HT-29 (cell line): ENCODE measurements at places on chromosomes 12 and 14.
A peak's percentile ranks its signal among the peaks of the same experiment; 100 is the strongest.

DNA sequence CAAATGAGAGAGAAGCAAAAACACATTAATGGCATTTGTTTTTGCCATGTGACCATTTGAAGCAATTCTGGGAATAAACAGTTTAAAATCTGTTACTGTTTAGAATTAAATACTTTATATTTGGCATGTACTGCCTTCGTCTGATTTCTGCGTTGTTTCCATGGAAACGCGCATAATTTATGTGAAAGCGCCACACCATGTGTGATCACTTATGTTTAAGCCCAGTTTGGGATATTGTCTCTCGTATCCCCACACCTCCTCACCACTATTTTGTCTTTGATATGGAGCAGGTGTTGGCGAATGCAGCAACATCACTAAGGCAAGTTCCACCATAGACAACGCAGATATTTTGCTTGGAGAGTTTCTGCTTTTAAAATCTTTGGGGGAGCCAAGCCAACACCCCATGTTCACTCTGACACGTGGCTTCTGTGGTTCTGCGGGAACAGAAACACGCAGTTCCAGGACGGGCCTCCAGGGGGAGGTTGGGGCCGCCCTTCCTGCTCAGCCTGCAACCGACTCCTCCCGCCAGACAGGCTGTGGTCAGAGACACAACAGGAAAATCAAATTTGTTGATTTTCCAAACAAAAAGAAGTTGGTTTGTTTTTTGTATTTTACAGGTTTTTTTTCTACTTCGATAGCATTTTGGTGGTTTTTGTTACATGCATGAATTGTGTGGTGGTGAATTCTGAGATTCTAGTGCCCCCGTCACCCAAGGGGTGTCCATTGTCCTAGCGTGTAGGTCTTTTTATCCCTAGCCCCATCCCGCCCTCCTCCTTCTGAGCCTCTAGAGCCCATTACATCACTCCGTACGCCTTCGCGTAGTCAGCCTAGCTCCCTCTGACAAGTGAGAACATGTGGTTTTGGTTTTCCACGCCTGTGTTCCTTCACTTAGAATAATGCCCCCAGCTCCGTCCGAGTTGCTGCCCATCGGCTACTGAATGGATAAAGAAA lies 101.9 kb upstream of the SFSWAP start:
- peak; percentile 70 for DNase-seq

- DNase-seq: no peak
These were observed 330.2 kb downstream of the DPF3 start for GRCh38 chr14:72563676-72564075.

DNA sequence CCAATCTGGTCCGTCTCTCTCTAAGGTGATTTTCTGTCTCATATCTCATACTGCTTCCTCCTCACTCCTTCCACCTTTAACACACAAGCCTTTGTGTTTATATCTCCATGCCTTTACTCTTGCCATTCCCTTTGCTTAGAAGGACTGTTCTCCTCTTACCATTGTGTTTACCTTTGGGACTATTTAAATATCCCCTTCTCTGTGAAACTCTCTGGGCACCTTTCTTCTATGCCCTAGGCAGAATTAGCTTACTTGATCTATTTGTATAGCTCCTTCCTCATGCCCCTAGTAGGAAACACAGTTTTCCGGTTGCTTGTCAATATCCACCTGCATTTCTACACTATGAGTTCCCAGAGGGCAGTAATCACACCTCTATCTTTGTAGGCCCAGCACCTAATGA lies 3.9 kb upstream of the AMHR2 start:
- DNase-seq: peak; percentile 10

- DNase-seq: no peak
These were observed 174.7 kb downstream of the SSPN start for GRCh38 chr12:26370098-26370497.

DNA sequence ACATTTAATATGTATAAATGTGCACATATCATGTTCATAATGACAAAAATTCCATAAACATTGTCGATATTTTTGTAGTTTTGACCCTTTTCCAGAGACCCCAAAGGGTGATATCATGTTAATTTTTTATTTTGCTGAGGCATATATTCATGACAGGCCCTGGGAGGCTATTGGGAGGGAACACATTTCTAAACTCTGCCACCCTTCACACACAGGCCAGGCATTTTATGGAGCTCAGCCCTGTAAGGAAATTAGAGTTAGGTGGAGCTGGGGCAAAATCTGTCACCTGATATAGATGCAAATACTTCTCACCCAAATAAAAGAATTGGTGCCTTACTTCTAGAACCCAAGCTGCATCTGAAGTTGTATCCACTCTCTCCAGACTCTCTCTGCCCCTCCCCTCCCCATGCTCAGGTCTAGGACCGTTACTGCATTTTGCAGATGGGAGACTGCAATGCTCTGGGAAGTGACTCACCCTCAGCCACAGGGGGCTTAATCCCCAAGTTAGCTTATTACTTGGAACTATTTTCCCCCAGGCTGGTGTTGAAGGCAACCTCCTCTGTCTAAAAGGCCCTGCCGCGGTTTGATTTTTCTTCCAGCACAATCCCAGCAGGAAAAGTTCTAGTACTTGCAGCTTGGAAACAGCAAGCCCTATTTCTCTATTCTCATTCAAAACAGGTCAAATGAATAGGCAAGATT lies 238.9 kb downstream of the EMP1 start:
- no peak for DNase-seq

DNA sequence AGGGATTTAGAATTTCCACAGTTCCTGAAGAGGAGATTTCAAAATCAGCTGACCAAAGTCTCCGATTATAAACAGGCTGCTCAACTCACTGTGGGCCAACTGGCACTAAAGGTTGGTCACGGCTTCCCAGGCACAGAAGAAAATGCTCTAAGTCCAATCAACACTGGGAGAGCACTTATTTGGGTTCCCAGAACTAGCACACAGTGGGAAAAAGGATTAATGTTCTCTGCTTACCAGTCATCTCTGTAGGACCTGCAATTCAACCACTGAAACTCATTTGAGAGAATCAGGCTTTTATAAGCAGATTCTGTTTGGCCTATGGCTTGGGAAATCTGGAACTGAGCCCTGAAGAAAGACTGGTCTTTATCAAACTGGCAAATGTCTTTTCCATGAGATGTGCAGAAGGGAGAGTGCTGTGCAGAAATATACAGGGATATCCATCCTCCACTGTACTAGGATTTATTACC lies 49.4 kb downstream of the ABCC9 start:
- no peak for DNase-seq
